Stimulated activated memory B cell treated with anti-CD40 and anti-IgM and Interleukin-4, amounts not matched to agents 10 μg/mL and 1 μg/mL and 100 μg/mL, for 72 hours (primary cell): ENCODE measurements at places on chromosomes 13 and 19.

DNA sequence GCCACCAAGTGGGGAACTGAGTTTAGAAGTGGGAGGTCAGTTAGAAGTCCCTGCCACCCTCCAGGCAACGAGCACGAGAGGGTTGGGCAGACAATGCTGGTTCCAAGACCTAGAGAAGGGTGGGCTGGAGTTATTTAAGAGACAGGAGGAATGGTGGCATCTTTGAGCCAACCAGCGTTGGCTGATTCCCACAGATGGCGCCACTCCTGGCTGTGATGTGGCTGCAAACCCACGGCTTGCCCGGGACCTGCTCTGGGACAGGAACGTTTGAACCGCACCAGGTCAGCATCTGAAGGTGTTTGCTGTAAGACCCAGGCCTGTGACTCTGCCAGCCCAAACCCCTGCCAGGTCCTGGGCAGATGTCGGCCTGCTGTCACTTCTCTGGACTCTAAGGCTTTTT, 42.8 kb downstream of the BICRA start:
- ATAC-seq: no peak

DNA sequence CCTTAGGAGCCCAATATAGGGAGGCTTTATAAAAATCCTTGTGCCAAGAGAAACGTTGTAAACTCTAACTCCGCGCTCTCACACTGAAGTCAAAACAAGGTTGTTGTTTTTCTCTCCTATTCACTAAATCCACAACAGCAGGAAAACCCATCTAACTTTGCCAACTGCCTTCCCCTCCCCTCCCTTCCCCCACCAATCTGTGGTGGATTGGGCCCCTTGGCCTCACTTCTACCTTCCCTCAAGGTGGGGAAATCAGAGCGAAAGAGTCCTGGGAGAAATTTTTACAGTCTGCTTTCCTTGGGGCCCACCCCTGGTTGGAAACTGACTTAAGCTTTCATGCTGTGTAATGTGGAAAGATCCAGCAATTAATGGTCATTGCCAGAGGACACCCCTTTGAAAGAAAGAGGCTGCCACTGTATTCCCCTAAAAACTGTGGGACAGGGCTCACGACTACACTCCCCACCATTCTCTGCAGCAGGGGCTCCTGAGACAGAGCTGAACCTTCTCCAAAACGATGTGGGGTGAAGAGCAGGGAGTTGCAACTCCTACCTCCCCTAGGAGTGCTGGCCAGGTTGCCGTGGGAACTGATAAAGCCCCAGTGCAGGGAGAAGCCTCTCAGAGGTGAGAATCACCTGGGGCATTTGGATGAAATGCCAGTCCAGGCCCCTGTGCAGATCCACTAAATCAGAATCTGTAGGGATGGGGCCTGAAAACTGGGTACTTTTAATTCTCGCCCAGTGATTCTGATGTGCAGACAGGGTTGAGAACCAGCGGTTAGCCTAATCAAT, 1.1 kb downstream of the DHRS12 start:
- no peak for ATAC-seq

DNA sequence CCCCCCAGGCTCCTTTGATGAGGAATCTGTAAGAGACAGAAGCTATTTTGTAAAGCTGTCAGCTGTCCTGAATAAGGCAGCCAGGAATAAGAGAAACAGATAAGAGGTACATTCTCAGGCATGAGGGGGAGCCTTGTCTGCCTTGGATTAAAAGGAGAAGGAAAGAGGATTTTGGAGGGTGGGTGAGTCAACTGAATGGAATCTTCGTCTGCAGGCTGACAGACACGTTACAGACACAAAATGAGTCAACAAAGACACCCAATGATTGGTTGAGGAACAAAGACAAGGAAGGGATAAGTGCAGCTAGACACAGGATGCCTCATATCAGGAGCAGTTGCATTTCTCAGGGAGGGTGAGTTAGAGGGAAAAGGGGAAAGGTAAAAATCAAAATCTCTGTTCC, 162.5 kb downstream of the OLFM4 start:
- no peak for ATAC-seq

DNA sequence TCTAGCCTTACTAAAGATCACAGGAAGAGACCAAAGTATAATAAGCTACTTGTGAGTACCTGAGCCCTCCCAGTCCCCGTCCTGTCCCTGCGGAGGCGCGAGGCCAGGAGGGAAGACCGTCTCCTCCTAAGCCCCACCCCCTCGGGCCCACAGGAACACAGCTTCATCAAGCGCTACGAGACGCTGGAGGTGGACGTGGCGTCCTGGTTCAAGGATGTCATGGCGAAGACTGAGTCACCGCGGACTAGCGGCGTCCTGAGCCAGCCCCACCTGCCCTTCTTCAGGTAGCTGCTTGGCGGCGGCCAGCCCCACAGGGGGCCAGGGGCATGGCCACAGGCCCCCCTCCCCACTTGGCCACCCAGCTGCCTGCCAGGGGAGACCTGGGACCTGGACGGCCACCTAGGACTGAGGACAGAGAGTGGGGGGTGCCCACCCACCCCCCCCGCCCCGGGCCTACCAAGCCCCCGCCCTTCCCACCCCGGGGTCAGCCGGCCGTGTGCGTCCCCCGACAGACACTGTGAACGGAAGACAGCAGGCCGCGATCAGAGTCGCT, 2.4 kb upstream of the TGFBR3L start:
- no peak for ATAC-seq

- no peak for ATAC-seq
These were observed 65.4 kb upstream of the WDFY2 start for GRCh38 chr13:51518827-51519226.

DNA sequence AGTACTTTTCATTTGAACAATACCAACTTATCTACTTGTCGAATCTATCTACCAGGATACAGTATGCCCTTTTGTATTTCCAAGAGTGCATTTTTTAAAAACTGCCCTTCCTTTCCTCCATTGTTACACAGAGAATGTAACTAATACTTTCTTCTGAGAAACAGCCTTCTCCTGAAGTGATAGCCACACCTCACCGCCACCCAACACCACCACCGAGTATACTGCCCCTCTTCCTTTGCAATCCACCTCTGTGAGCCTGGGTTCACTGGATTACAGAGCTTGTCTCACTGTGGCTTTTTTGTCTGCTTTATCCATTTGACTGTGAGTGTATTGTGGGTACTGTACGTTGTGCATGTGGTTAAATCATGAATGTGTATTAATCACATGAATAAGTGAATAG, 305.4 kb downstream of the KLF12 start:
- ATAC-seq: no peak

DNA sequence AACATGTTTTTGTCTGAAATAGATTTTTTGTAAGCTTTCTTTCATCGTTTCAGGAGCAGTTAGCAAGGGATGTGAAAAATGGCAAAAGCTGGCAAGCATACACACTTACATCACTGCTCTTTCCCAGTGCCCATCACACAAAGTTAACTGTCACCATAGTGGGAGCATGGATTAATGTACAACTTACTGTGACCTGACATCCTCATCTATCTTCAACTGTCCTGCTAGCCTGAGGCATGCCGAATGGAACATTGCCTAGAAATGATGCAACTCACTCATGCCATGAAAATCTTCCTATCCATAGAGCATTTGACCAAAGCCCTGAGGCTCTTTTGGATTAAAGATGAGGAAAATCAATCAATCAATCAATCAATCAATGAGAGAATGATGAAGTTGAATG, 491.7 kb upstream of the SLC10A2 start:
- no peak for ATAC-seq

DNA sequence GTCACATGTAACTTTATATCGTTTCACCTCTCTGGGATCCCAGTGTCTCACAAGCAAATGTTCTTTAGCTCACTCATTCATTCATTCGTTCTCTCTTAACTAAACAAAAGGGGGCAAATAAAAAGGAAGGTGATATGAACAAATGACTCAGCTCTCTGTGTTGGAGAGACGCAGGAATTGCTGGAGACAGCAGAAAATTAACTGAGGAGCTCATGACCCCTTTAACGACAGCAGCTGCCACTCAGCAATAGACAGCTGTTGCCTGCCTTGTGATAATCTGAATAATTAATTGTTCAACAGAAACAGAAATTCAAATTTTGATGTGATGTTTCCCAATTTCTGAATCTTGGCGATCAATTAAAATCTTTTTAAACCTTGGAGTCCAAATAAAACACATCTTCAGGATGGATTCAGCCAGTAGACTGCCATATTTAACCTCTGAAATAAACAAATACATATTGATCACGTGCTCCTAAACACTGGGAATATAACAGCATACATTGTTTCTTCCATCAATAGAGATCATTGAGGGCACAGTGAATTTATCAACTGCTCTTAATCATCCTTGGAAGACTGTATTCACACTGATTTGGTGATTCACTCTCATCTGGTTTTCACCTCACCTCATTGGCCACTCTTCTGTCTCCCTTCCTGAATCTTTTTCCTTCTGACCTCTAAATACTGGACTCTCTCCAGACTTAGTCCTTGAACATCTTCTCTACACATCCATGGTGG, 63.3 kb downstream of the MBNL2 start:
- ATAC-seq: no peak

- no peak for ATAC-seq
These were observed 166.1 kb downstream of the TNFSF13B start for GRCh38 chr13:108435393-108436149.

- ATAC-seq: no peak
These were observed 8.7 kb upstream of the NBEA start for GRCh38 chr13:34933349-34933748.

GRCh38 chr19:53157626-53158025, 1.2 kb downstream of the ZNF347 start:
- ATAC-seq: no peak

DNA sequence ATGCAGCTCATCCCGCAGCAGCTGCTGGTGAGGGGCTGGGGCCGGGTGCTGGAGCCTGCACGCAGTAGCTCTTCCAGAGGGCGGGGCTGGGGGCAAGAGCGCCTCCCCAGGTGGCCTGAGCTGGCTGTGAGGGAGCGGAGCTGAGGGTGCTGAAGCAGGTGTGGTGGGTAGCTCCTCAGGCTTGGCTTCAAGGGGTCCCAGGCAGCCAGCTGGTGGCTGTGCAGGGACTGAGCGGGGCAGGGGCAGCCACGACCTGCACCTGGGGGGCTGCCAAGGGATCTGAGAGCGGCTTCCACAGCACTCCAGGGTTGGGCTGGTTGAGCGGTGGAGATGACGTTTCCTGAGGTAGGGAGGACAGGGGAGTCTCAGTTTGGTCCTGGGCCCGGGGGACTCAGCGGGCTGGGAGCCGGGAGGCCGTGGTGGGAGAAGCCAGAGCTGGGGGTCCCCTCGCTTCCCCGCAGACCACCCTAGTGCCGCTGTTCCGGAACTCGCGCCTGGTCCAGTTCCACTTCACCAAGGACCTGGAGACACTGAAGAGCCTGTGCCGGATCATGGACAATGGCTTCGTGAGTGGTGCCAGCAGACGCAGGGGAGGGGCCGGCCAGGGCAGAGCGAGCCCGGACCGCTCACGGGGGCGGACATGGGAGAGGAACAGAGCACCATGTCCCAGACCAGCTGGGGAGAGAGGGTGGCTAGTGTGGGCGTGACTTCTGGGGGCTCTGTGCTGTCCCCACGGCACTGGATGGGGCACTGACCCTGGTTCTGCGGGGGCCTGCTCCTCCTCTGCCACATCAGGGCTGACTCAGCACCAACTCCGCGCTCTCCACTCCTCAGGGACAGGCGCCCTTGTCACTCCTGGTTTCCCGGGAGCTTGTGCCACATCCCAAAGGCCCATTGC, 7.4 kb downstream of the PTOV1 start:
- ATAC-seq: no peak

DNA sequence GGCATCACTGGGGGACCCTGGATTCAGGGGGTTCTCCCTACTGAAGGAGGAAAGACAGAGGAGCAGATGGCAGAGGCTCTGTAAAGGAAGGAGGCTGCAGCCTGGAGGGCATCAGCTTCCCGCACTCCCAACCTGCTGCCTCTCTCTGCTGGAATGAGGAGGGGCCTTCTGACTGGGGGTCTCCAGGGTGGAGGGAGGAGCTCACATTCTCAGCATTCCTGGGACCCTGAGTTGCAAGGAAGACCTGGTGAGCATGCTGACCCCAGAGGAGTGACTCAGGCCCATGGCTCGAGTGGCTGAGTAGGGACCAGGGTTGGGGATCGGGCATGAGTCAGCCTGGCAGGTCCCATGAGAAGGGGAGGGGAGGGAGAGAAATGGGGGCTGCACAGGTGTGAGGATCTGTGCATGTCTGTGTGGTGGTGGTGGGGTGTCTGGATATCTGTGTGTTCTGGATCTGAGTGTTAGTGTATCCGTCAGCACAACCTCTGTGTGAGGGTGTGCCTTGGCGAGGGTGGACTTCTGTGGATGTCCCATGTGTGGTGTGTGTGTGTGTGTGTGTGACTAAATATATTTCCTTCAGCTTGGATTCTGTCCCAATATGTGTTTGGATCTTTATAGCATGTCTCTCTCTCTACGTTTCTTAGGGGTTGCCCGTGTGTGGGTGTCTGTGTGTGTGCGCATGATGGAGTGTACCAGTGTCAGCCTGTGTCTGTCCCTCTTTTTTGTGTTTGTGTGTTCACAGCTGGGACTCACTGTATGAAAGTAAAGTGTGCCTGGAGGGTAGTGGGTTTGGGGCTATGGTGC, 4.6 kb downstream of the AXL start:
- no peak for ATAC-seq

DNA sequence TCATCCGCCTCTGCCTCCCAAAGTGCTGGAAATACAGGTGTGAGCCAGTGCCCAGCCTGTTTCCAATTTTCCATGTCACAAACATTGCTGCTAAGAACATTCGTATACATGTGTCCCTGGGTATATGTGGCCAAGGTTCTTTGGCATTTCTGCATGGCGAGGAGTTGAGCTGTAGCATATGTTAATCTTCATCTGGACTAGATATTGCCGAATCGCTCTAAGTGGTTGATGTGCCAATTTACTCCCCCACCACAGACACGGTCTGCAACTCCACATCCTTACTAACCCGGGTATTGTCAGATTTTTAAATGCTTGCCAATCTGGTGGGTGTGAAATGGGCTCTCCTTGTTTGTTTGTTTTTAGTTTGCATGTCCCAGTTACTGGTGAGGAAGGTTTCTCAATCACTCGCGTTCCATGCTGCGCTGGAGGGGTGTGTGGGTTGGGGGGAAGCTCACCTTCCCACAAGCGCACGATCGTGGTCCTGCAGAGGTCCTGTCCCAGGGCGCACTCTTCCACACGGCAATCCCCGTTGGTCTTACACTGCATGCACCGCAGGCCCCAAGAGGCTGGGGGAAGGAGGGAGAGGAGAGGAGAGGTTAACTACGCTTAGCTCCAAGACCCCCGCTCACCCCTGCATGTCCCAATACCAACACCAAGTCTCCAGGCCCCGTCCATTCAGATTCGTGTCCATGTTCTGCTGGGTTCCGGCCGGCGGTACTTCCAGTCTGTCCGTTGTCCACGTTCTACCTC, 2.7 kb downstream of the PLAUR start:
- no peak for ATAC-seq

GRCh38 chr13:109918179-109918711, 131.9 kb upstream of the IRS2 start:
- ATAC-seq: no peak

- no peak for ATAC-seq
These were observed 30.1 kb upstream of the OLFM2 start for GRCh38 chr19:9966448-9966847.

DNA sequence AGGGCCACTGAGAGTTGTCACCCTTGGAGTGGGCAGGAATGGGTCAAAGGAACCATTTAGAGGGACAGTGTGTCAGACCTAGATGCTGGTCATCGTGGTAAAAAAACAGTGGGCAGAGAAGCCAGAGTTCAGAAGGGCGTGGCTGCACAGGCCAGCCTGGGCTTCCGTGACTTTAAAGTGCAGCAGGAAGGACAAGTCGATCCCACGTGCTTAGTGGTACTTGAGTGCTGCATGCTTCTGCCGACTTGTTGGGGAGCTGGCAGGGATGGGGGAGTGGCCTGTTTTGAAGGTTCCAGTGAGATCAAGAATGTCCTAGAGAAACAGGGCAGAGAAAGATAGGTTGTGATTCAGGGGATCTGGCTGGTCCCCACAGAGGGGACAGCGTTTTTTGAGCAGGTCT, 17.0 kb downstream of the LYL1 start:
- no peak for ATAC-seq
